ENCODE measurements at places on chromosomes 4 and X.
A peak's percentile ranks its signal among the peaks of the same experiment; 100 is the strongest.

DNA sequence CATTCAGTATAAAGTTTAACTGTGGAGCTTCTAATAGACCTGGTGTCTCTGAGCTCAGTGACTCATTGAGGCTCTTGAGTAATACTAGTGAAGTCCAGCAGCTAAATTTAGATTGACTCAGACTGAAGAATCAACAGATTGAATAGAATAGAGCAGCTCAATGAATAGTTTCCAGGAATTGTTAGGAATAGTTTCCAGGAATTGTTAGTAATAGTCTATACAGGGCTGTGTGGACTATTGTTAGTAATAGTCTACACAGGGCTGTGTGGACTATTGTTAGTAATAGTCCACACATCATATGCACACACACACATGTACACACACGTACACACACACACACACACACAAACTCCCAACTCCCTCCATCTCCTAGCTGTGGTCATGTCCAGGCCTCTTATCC is 3.0 kb downstream of the GIMD1 start:
- no peak overlapping the region for H3K4me3 ChIP-seq
- H3K27ac ChIP-seq, result no peak overlapping the region
- DNase-seq, result no peak
- H3K27me3 ChIP-seq, result peaks cover 16% of the 10 kb centered on the region
- H3K36me3 ChIP-seq, result no peaks in the 10 kb centered on the region
- H3K4me1 ChIP-seq, result peaks cover 1% of the 10 kb centered on the region

GRCh38 chrX:43939187-43939926 is 33.8 kb downstream of the NDP start:
- H3K27me3 ChIP-seq, result no peaks in the 10 kb centered on the region
- no peak overlapping the region for H3K27ac ChIP-seq
- DNase-seq, result peak; percentile 2
- no peaks in the 10 kb centered on the region for H3K4me1 ChIP-seq

- peaks cover 3% of the 10 kb centered on the region for H3K36me3 ChIP-seq
- H3K4me1 ChIP-seq, result peaks cover 19% of the 10 kb centered on the region
- no peak for DNase-seq
- H3K4me3 ChIP-seq, result no peak overlapping the region
- H3K27ac ChIP-seq, result no peak overlapping the region
Measured at GRCh38 chr4:142547974-142548373, 298.1 kb downstream of the INPP4B start.

- DNase-seq, result no peak
- H3K36me3 ChIP-seq, result no peaks in the 10 kb centered on the region
- no peak overlapping the region for H3K27ac ChIP-seq
- no peak overlapping the region for H3K4me3 ChIP-seq
- peaks cover 4% of the 10 kb centered on the region for H3K4me1 ChIP-seq
- peaks cover 11% of the 10 kb centered on the region for H3K27me3 ChIP-seq
Measured at GRCh38 chr4:185120631-185120946, 22.5 kb upstream of the SLC25A4 start.

DNA sequence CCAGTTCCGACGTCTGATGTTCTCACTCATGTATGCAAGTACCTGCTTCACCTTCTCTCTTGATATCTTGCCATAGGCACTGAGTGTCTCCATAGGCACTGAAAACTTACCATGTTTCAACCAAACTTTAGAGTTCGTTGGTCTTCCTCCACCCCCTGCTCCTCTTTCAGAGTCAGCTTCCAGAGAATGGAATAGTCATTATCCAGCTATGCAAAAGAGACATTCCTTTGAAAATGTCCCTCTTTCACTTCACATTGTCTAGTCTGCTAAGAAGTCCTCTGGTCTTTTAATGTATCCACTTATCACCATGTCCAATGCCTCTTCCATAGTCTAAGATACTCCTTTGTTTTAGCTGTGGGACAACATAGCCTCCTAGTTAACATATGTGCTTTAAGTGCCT is 566.0 kb upstream of the TENM3 start:
- no peak overlapping the region for H3K4me3 ChIP-seq
- H3K27ac ChIP-seq, result no peak overlapping the region
- H3K27me3 ChIP-seq, result no peaks in the 10 kb centered on the region
- DNase-seq, result no peak

DNA sequence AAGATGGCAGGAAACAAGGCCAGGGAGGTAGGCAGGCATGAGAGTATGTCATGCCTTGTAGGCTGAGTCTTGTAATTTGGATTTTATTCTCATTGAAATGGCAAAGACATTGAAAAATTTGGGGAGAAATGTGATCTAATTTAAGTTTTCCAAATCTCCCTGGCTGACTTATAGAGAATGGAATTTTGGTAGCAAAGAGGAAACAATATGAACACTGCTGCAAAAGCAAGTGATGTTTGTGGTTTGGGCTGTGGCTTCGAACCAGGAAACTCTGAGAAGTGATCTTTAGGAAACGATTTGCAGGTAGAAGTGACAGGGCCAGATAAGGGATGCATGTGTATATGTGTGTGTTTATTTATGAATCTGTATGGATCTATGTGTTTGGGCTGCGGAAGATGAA is 35.6 kb downstream of the ARSJ start:
- H3K36me3 ChIP-seq, result no peaks in the 10 kb centered on the region
- H3K27ac ChIP-seq, result peak overlapping the region; percentile 8
- H3K27me3 ChIP-seq, result no peaks in the 10 kb centered on the region
- no peak overlapping the region for H3K4me3 ChIP-seq
- peak; percentile 3 for DNase-seq
- H3K4me1 ChIP-seq, result peaks cover 14% of the 10 kb centered on the region

- DNase-seq, result no peak
- H3K4me1 ChIP-seq, result no peaks in the 10 kb centered on the region
- H3K4me3 ChIP-seq, result no peak overlapping the region
Measured at GRCh38 chrX:25198891-25199290, 183.1 kb upstream of the ARX start.

GRCh38 chrX:940691-941090 is 271.8 kb downstream of the CRLF2 start:
- no peaks in the 10 kb centered on the region for H3K36me3 ChIP-seq
- no peak for DNase-seq
- peaks cover 10% of the 10 kb centered on the region for H3K4me1 ChIP-seq
- H3K27me3 ChIP-seq, result peaks cover 56% of the 10 kb centered on the region

DNA sequence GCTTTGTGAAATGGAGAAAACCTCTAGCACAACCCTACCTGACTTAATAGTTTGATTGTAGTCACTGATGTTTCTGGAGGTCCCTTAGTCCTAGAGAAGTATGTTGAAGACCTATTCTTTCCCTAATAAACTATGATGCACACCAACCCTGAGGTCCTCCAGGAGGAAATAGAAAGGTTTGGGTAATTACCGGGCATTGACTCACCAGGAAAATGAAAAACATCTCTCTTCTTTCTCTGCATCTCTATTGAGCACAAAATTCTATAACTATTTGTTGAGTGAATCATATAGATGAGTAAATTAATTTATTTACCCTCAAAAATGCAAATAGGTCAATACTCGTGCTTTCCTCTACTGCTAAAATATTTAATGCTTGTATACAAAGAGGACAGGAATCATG is 582.4 kb upstream of the FAM241A start:
- H3K27me3 ChIP-seq, result no peaks in the 10 kb centered on the region
- no peak overlapping the region for H3K4me3 ChIP-seq
- H3K4me1 ChIP-seq, result no peaks in the 10 kb centered on the region

DNA sequence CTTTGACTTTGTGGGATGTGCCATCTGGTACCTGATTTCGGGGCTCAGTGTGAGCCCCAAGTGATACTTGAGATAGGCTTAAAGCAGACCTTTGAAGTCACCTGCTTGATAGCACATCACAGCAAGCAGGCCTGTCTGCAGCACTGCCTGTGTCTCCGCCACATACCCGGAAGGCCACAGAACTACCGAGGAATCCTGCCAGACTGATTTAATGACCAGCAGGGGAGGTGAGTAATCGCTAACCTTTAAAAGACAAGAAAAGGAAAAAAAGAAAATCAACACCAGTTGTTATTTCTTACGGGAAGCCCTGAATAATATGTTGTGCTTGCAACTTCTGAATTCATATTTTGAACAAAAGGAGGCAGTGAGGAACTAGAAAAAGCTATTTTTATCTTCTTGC is 6.8 kb downstream of the PTCHD1 start:
- H3K36me3 ChIP-seq, result no peaks in the 10 kb centered on the region
- H3K4me1 ChIP-seq, result no peaks in the 10 kb centered on the region
- H3K27me3 ChIP-seq, result peaks cover 10% of the 10 kb centered on the region
